ENCODE measurements at places on chromosomes 7 and 10. TPM values are rescaled to one million over a fixed set of nuclear protein-coding genes. Genes with fewer than 3 reads are reported as not detected.

AGAP4 gene
- total RNA-seq, result 3.0 TPM

CUZD1 gene
- total RNA-seq, result 0.48 TPM

SPAM1 gene
- not detected for total RNA-seq

ITPRID1 gene
- not detected for total RNA-seq

SYT15 gene
- under 0.01 TPM for total RNA-seq

PLXDC2 gene
- 0.24 TPM for total RNA-seq

PCLO gene
- 1.2 TPM for total RNA-seq

CD36 gene
- total RNA-seq, result 6.5 TPM

AZGP1 gene
- total RNA-seq, result 2.2 TPM

SRRM3 gene
- total RNA-seq, result not detected

WAC gene
- 91.7 TPM for total RNA-seq

ZNF12 gene
- total RNA-seq, result 20.0 TPM

CLEC5A gene
- not detected for total RNA-seq

SBDS gene
- 112 TPM for total RNA-seq

IFIT2 gene
- total RNA-seq, result 5.8 TPM

MMD2 gene
- not detected for total RNA-seq

ADIRF gene
- total RNA-seq, result 0.49 TPM

SLC18A2 gene
- not detected for total RNA-seq

TDRD1 gene
- total RNA-seq, result not detected

CALD1 gene
- total RNA-seq, result 259 TPM

FBXO24 gene
- 0.49 TPM for total RNA-seq

GHRHR gene
- not detected for total RNA-seq

GDF10 gene
- not detected for total RNA-seq
